ENCODE measurements at places on chromosomes 1 and 21.

GRCh38 chr1:225408249-225408648, 19.6 kb downstream of the LBR start:
- no peaks in the 10 kb centered on the region for H3K4me1 ChIP-seq
- no peak overlapping the region for H3K4me3 ChIP-seq
- no peaks in the 10 kb centered on the region for H3K36me3 ChIP-seq
- no peak for DNase-seq
- no peak overlapping the region for H3K27ac ChIP-seq
- H3K27me3 ChIP-seq: no peaks in the 10 kb centered on the region

- no peaks in the 10 kb centered on the region for H3K27me3 ChIP-seq
- peaks cover 26% of the 10 kb centered on the region for H3K4me1 ChIP-seq
Measured at GRCh38 chr1:212232090-212232489, 53.1 kb upstream of the PPP2R5A start.

- DNase-seq: no peak
- peaks cover 10% of the 10 kb centered on the region for H3K4me1 ChIP-seq
- no peak overlapping the region for H3K4me3 ChIP-seq
- no peaks in the 10 kb centered on the region for H3K36me3 ChIP-seq
- no peaks in the 10 kb centered on the region for H3K27me3 ChIP-seq
Measured at GRCh38 chr1:54114001-54114400, 38.8 kb downstream of the CDCP2 start.

DNA sequence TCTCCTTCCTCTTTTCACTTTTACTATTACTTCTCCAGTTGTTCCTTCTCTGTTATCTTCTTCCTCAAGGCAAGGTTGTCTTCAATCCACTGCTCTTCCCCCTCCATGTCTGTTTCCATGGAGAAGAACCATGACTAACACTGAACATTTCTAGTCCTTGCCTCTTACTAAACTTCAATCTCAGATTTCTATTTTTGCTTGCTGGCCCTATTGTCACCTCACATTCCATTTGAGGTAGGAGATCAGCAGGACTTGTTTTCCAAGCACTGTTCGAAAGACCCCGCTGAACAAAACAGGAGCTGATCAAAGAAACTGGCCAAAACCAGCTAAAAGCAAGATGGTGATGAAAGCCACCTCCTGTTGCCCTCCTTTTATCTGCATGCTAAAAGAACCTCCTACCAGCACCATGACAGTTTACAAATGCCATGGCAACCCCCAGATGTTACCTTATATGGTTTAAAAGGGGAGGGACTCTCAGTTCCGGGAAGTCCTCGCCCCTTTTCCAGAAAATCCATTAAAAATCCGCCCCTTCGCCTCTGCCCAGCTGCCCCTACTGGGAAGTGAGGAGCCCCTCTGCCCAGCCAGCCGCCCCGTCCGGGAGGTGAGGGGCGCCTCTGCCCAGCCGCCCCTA, 22.6 kb downstream of the GON4L start:
- no peak for DNase-seq
- H3K27ac ChIP-seq: no peak overlapping the region
- no peaks in the 10 kb centered on the region for H3K4me1 ChIP-seq
- H3K27me3 ChIP-seq: no peaks in the 10 kb centered on the region

Measured in vagina (tissue), 2 donors.